ENCODE measurements at places on chromosomes 4 and X. TPM values are rescaled to one million over a fixed set of nuclear protein-coding genes. Genes with fewer than 3 reads are reported as not detected.

RTL3 gene
- not detected for total RNA-seq

RBMXL3 gene
- total RNA-seq = not detected

KIT gene
- total RNA-seq = 0.49 TPM

PNMA5 gene
- not detected for total RNA-seq

VEGFC gene
- 24.7 TPM for total RNA-seq

SHOX gene
- not detected for total RNA-seq

TMEM271 gene
- not detected for total RNA-seq

DEFB131A gene
- not detected for total RNA-seq

HSD17B13 gene
- total RNA-seq = not detected

DNA sequence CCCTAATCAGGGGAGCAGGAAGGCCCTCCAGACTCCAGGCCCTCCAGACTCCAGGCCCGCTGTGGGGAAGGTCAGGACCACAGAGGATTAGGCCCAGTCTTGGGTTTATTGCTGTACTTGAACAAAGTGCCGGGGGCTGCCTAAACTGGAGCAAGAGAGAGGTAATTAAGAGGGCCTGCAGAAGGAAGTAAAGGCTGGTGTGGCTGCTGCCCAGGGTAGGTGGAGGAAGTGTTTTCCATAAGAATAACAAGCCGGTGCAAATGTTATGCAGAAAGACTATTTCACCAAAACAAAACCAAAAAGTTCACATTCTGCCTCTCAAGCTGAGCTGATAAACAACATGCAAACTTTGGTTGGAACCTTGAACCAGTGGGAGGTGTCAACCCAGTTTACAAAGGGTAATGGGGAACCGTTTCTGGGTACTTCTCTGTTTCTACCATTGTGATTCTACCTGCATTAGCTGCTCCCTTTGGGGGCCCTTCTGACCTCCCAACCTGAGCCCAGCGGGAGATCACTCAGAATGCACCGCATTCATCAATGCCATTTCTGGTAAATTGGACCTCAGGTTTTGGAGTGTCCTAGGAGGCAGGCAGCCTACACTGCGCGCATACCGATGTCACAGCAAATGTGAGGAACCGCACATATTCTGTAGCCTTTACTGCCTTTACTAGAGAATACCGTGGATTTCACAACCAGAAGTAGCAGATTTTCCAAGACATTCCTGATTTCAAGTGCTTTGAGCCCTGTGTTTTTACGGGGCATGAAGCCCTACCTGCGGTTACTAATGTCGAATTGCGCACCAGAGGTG, 59.7 kb upstream of the BCOR start:
- no peak for DNase-seq

DNA sequence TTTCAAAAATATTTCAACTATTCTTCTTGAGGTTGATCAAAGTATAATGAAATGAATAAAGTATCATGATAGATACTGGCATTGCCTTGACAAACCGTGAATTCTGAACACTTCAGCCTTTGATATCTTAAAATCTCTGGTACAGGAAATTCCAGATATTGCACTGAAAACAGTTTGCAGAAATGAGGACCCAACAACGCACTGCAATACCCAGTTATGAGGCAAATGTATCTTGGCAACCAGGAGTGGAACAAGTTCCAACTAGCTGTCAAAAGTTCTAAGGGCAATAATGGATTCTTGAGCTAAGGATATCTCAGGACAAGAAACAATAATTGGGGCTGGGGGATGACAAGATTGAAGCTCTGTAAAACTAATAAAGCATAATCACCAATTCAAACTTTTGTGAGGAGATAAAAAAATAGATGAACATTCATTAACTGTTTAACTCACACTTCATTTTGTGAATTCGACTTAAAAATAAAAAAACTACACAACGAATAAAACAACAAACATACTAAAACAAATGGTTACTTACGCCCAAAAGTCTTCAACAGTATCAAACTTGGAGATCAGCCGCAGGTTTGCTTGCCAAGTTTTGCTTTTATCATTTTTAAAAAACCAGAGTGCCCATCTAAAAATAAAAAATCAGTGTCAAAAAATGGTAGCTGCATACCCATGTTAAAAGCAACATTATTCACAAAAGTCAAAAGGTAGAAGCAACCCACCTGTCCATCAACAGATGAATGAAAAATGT, 38.1 kb downstream of the EIF4E start:
- DNase-seq = peak; percentile 51

- DNase-seq = no peak
Observed at GRCh38 chr4:4609622-4610334, 67.9 kb upstream of the STX18 start.

- no peak for DNase-seq
Observed at GRCh38 chrX:111823703-111824102, 52.3 kb upstream of the TRPC5OS start.

GRCh38 chr4:126939401-126939800, 693.4 kb upstream of the INTU start:
- peak; percentile 77 for DNase-seq
